Activated naive CD4-positive, alpha-beta T cell treated with anti-CD3 and anti-CD28 coated beads, Interleukin-2, amount 50 U/mL, for 16 hours (primary cell): ENCODE measurements at places on chromosomes 3 and 15.
A peak's percentile ranks its signal among the peaks of the same experiment; 100 is the strongest.

DNA sequence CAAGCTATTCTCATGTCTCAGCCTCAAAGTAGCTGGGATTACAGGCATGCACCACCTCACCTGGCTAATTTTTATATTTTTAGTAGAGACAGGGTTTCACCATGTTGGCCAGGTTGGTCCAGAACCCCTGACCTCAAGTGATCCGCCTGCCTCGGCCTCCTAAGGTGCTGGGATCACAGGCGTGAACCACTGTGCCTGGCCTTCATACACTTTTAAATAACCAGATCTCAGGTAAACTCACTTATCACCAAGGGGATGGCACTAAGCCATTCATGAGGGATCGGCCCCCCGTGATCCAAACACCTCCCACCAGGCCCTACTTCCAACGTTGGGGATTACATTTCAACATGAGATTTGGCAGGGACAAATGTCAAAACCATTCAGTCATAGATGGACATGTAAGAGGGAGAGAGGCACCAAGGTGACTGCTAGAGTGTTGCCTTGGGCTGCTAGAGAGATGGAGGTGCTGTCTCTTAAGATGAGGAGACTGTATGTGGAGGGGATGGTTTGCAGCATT, 13.3 kb upstream of the DOCK3 start:
- DNase-seq: no peak

DNA sequence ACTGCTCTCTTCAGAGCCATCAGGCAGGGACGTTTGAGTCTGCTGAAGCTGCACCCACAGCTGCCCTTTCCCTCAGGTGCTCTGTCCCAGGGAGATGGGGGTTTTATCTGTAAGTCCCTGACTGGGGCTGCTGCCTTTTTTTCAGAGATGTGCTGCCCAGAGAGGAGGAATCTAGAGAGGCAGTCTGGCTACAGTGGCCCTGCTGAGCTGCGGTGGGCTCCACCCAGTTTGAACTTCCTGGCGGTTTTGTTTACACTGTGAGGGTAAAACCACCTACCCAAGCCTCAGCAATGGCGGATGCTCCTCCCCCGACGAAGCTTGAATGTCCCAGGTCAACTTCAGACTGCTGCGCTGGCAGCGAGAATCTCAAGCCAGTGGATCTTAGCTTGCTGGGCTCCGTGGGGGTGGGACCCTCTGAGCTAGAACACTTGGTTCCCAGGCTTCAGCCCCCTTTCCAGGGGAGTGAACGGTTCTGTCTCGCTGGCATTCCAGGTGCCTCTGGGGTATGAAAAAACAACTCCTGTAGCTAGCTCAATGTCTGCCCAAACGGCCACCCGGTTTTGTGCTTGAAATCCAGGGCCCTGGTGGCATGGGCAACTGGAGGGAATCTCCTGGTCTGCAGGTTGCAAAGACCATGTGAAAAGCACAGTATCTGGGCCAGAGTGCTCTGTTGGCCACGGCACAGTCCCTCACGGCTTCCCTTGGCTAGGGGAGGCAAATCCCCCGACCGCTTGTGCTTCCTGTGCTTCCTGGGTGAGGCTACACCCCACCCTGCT, 21.1 kb upstream of the ST6GAL1 start:
- DNase-seq: peak; percentile 57

DNA sequence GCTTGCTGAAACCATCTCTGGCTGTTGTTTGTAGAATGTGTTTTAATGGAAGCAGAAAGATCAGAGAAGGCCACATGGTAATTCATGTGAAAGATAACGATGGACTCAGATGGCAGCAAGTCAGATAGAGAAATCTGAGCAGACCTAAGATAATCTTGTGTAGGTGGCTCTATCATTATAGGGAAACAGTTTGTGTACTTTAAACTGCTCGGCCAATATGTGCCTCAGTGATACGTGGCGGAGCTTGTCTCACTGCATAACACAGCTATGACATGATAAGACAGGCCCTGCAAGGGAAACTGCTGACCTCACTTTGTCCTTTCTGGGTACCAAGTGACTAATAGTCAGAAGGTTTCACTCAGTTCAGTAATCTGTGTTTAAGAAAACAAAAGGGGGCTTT, 51.0 kb downstream of the MME start:
- DNase-seq: no peak

- DNase-seq: no peak
Measured at GRCh38 chr3:130527426-130527825, 10.4 kb downstream of the COL6A6 start.

- DNase-seq: no peak
Measured at GRCh38 chr15:26355472-26356074, 417.3 kb downstream of the GABRB3 start.

DNA sequence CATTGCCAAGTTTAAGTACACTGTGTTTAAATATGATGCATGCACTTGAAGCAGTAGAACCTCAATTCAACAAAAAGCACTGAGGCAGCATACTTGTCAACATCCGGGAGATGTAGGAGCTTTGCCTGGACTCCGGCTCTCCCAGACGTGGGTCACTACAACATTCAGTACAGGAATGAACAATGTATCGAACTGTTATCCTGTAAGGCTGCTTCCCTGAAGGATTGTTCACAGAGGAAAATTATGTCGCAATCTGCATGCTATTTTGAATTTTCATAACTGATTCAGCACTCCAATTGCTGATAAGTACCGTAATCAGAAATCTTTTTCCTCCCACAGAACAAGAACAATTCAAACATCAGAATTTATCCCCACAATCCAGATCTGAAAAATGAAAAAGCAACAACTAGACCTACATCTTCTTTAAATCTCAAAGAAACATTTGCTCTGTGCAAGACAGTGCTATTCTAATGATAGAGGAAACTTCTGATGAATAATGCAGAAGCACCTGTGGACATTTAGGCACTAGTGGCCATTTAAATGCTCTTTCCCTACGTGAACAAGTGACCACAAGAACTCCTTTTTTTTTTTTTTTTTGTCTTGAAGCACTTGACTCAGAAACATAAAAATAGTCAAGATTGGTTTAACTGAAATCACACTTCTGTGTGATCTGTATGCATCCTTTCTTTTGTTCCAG, 113.4 kb downstream of the PLCH1 start:
- DNase-seq: no peak
